Skin of body (tissue), 3 donors: ENCODE measurements at places on chromosomes 2 and 18. TPM values are rescaled to one million over a fixed set of nuclear protein-coding genes. Genes with fewer than 3 reads are reported as not detected.

The MRPL44 gene
- total RNA-seq, result 20.6 TPM

The SERPINB7 gene
- total RNA-seq, result 14.6 TPM

DNA sequence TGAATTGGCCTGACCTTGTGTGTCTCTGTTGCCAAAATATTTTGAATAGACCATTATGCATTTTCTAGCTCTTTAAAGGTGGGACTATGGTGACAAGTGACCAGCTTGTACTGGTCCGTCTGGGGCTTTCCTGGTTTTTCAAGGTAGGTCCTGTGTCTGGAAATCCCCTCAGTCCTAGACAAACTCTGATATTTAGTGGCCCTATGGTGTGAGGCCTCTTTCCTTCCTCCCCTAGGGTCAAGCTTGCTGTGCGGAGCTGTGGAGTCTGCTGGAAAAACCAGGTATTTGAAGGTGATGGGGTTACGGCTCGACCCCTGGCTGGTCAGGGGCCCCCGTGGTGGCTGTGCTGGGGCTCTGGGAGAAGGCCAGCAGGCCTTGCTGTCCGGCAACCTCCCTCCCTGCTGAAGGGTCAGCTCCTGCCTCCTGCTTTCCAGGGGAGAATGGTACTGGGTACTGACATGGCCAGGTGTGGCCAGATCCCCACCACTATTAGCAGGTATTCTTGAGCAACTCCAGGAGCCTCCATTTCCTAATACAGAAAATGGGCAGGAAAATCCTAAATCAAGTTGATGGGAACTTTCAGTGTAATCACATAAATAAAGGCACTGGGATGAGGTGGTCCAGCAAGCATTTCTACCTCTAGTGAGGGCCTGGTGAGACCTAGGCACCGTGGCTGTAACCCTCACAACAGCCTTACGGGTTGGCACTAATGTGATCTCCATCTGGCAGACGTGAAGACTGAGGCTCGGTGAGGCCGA lies 86.2 kb upstream of the HS6ST1 start:
- DNase-seq, result no peak

GRCh38 chr2:144052083-144052482 lies 467.8 kb downstream of the ZEB2 start:
- DNase-seq, result peak; percentile 4

The DAW1 gene
- total RNA-seq, result not detected

The C1GALT1C1L gene
- 0.89 TPM for total RNA-seq

The LOXL3 gene
- total RNA-seq, result 3.7 TPM
